NCI-H1694 (cell line): ENCODE measurements at places on chromosomes 3 and 15.

- DNase-seq = no peak
Measured at GRCh38 chr3:138065949-138066348, 49.5 kb downstream of the DZIP1L start.

GRCh38 chr15:41932101-41932500 is 38.2 kb upstream of the SPTBN5 start:
- no peak for DNase-seq

DNA sequence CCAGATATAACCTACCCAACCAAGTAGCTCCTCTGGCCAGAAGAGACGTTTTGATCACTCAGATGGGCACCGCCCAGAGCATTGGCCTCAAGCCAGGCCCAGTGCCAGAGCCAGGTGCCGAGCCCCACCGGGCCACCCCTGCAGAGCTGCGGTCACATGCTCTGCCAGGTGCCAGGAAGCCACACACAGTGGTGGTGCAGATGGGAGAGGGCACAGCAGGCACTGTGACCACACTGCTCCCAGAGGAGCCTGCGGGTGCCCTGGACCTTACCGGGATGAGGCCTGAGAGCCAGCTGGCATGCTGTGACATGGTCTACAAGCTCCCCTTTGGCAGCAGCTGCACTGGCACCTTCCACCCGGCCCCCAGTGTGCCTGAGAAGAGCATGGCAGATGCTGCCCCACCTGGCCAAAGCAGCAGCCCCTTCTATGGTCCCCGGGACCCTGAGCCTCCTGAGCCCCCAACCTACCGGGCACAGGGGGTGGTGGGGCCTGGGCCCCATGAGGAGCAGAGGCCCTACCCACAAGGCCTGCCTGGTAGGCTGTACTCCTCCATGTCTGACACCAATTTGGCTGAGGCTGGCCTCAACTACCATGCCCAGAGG is 19.1 kb upstream of the APEH start:
- DNase-seq = no peak

DNA sequence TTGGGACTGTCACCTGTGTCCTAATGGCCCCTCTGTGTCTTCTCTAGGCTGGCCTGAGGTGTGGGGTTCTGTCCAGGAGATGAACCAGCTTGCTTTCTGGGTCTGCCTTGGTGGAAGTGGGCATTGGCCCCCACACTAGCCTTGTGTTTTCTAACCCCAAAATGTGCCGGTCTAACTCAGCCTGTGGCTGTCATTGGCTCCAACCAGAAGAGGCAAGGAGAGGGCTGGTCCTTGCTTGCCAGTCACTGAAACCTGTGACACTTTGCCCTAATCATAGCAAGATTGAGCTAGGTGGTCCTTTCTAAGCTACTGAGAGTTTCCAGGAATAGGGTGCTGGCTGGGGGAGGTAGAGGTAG is 2.2 kb downstream of the C15orf39 start:
- no peak for DNase-seq

DNA sequence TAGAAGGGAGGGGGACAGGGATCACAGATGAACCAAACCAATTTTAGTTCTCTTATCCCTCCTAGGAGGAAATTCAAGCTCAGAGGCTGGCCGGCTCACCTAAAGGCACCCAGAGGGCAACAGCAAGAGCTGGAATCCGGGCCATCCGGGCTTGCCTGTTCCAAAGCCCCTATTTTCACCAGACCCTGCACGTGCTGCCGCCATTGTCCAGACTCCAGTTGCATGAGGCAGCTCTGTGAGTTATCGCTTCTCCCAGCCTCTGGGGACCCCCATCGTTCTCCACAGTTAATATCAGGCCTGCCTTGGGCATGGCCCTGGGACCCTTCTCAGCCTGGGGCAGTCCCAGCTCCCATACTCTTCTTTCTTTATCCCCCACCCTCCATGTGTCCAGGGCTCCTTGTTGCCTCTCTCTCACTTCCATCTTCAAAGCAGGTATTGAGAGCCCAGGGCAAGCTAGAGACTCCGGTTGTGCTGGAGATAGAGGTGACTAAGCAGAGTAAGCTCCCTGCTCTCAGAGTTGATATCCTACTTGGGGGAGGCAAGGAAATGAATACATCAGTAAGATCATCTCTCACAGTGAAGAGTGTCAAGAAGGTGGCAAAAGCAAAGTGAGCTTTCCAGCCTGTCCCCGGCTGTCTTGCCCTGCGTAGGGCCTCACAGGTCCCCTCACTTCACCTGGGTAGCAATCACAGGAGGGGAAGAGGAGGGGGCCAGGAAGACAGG is 322.8 kb downstream of the UACA start:
- no peak for DNase-seq

- DNase-seq = no peak
Measured at GRCh38 chr3:31729573-31729972, 196.8 kb downstream of the STT3B start.

DNA sequence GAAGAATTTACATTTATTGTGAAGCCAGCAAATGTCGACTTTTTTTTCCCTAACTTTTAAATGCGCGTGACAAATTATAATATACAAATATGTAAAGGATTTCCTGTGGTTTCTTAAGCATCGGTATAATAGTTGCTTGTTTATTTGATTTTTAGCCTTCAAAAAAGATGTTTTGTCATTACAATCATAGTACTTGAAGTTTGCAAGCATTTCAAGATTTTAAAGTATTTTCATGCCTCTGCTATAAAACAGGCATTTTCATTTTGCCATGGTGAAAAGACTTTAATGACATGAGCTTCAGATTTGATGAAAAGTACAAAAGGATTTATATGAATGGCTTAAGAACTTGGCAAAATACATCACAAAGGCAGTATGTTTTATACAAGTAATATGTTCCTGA is 9.4 kb upstream of the P2RY12 start:
- no peak for DNase-seq

- no peak for DNase-seq
Measured at GRCh38 chr3:148642616-148643015, 55.1 kb upstream of the AGTR1 start.

DNA sequence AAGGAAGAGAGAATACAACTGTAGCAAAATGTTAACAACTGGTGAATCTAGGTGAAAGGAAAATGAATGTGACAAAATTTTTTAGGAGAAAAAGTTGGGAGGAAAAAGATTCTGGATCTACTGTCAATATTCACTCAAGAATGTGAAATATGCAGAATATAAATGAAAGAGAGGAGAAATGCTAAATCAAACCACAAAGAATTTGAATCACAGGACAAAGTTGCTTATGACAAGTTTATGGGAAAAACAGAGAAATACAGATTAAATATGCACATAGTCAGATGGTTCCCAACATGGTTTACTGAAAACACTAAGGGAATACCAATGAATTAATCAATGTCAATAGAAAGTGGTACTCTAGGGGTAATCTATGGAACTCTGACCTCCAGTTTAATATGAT is 27.6 kb downstream of the C3orf33 start:
- no peak for DNase-seq

GRCh38 chr3:44762170-44762677 is 630 bp downstream of the KIF15 start:
- no peak for DNase-seq

DNA sequence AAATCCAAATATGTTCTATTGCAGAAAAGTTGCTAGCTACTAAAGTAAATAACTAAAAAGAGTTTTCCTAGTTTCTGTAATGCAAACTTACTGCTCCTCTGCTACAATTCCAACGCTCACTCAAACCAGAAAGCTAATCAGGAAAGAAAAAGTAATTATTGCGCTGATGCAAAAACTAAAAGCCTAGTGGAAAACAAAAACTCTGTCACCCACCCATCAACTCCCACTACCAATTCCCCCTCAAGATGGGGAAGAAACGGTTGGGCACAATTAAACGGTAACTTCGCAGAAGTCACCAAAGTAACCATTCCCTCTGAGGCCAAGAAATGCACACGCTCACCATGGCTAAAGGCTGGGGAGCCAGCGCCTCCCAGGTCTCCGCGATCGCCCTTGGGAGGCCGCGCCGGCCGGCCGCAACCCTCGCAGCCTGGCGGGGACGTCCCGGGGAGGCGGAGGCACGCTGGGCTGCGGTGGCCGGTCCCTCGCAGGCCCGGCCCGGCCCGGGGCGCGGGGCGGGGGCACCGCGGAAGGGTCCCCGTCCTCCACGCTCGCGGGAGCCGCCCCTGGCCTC is 684 bp downstream of the SLTM start:
- DNase-seq = no peak

- no peak for DNase-seq
Measured at GRCh38 chr15:94400526-94401298, 169.4 kb downstream of the MCTP2 start.
